Left kidney (tissue), 8 donors: ENCODE measurements at places on chromosomes 11 and 22. TPM values are rescaled to one million over a fixed set of nuclear protein-coding genes. Genes with fewer than 3 reads are reported as not detected.
A peak's percentile ranks its signal among the peaks of the same experiment; 100 is the strongest.

The CD3D gene
- 0.50 TPM for polyA plus RNA-seq

DNA sequence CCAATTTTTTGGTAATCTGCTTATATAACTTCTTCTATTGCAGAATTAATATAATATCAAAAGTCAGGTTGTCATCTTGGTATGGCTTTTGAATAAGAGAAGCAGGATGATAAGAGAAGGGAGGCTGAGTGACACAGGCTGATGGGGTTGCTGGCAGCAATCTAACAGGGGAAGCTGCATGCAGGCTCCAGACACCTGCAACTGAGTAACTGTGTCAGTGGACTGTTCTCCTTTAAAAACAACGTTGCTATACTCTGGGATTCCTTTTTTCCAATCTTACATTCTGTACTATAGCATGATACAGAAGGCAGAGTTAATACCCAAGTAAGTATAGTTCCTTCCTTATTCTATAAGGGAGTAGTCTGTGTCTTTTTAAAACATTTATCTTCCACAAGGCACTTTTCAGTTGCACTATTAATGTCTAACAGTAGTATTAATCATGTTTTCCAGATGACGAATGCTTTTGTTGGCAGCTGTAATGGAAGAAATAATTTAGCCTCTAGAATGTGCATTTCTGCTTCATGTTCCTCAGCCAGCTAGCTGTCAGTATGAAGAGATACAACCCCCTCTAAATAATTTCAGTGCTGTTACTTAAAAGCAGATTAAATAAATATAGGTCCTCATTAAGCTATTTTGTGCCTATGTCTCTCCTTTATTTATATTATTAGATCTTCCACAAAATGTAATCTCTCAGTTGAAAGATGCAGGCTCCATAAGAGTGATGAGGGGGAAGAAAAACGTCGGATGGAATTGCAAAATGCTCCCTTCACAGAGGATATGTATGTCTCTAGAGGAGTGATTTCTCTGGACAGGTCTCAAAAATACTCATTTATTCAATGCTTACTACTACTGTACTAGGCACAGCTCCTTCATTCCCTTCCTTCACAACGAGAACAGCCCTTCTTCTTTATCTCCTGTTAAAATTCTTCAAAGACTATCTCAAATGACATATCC, 50.8 kb downstream of the ATG16L2 start:
- DNase-seq = no peak

DNA sequence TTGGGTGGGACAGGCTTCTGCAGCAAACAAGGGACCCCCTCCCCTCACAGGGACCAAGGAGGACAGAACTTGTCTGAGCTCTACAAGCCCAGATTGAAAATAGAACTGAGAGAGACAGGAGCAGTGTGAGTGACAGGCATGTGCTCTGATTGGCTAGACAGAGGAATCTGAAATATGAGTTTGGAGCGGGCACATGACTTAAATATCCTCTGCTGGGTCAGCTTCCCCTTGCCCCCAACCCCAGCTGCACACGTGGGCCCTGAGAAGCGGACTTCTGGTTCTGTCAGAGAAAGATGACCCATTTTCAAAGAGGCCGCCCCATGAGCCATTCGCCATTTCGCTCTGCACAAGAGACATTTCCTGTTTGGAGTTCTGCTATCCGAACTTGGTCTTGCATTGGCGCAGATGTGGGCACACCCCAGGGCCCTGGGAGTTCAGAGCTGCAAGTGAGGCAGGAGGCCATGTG, 5.3 kb downstream of the TUBA8 start:
- no peak for DNase-seq

The F2 gene
- polyA plus RNA-seq = 0.68 TPM

The CCDC73 gene
- polyA plus RNA-seq = 0.43 TPM

The KCNE3 gene
- 26.1 TPM for polyA plus RNA-seq

GRCh38 chr11:75084883-75085282, 11.8 kb downstream of the OR2AT4 start:
- no peak for DNase-seq

The CSNK2A3 gene
- polyA plus RNA-seq = 1.9 TPM

DNA sequence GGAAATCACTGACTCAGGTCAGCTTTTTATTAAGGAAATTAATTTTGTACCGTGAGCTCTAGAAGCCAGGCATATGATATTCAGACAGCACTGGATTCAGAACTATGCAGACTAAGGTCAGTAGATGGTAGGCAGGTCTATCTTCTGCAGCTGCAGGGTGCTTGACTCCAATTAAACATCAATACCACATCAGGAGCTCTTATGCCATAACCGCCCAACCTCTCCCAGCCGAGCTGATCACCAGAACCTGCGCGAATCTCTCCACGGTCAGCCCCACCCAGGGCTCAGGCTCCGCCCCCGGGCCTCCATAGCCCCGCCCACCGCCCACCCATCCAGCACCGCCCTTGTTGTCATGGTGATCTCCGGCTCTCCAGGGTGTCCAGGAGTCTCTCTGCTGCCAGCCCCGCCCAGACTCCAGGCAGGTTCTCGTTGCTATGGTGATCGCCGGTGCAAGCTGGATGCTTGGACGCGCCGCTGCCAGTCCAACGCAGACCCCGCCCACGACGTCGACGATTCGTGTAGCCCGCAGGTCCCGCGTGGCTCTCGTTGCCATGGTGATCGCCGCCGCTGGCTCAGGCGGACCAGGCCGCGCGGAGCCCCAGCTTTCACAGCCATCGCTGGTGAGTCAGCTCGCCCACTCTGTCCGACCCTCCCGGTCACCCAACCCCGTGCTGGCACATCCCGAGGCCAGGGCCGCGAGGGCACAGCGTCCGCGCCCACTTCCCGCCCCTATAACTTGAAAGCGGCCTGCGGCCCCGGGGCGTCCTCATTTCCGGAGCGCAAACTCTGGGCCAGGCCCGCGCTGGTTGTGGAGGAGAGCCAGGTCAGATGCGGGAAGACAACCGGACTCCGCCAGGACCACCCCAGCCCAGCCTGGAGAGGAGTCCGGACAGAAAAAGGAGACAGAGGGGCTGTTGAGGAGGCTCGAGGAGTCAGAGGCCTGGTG, at the start of gene RAB36:
Gene RAB36 (plus strand): TSS at position 546 of the 946 bp plus-strand sequence. CDS start 1,140 bp downstream, outside the sequence.
- DNase-seq = peak; percentile 97

DNA sequence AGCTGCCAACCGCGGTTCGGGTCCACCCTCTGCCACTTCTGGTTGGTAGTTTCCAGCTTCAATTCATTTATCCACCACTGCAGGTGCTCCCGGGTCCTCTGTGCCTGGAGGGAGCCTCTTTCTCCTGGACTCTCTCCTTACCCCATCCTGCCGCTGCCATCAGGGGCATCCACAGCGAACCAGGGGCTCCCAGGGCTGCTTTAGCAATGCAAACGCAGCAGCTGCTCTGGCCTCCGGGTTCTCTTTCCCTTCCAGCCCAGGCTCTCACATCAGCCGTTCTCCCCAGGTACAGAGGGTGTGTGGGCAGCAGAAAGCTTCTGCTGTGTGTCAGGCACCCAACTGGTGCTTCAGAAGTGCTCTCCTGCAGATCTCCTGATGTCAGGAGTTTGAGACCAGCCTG, 27.9 kb downstream of the NFAM1 start:
- no peak for DNase-seq

GRCh38 chr22:40594924-40595323, 41.6 kb downstream of the MRTFA start:
- DNase-seq = peak; percentile 26

The OR5P2 gene
- 0.13 TPM for polyA plus RNA-seq

GRCh38 chr22:32122899-32123298, 36.2 kb downstream of the C22orf42 start:
- DNase-seq = no peak

DNA sequence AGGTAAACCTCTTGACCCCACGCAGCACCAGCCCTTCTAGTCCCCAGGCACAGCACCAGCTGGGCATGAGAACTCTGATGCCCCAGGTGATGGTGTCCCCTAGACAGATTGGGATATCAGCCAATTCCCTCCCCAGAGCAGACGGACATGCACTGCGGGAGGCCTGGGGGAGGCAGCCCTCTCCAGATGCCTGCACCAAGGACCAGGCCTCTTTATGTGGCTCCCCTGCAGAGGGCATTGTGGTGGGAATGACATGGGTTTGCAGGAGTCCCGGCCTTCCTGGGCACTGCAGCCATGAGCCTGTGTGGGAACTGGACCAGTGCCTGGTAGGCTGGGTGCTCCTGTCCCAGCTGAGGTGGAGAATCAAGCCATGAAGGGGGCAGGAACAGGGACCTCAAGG, 25.9 kb downstream of the PPM1F start:
- DNase-seq = no peak

The RAB3IL1 gene
- 18.7 TPM for polyA plus RNA-seq

The SLC37A2 gene
- polyA plus RNA-seq = 2.4 TPM

DNA sequence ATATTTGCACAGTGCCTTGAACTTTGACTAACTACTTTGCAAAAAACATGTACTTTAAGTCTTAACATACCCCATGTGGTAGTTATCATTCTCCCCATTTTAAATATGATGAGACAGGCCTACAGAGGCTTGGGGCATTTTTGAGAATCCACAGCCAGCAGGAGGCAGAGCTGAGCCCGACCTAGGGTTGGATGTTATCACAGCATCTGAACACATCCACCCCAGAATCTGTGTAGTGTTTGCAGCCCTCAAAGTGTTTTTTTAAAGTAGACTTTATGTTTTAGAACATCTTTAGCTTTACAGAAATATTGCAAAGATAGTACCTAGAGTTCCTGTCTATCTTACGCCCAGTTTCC, 17.6 kb downstream of the OTOG start:
- no peak for DNase-seq

DNA sequence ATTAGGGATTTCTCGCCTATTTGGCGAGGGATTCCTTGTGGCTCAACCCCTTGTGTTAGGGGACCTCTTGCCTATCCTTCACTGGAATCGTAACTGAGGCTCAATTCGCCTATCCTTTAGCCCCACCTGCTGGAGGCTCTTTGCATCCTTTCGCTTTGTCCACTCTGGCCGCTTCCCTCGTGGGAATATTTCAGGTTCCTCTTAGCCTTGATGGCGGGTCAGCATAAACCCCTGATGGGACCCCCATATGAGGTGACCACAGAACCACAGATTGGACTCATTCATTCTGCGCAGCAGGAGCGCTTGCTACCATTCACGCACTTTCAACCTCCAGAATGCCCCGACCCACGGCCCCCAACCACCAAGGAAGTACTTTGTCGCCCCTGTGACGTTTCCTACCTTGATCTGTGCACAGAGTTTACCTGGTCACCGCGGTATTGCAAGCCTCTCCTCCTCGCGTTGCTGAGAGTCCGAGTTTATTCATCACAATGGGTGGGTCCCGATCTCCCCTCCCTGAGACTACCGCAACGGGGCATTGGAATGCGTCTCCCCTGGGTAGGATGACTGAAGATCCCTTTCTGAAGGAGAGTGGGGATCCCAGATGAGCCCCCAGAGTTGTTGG, at the start of gene OR52N2:
Gene OR52N2 (plus strand): TSS at position 425 of the 622 bp plus-strand sequence. CDS start 11,412 bp downstream, outside the sequence.
- peak; percentile 82 for DNase-seq

- DNase-seq = no peak
Observed at GRCh38 chr11:88089134-88089533, 86.1 kb downstream of the RAB38 start.

- DNase-seq = no peak
Observed at GRCh38 chr11:59283311-59283710, 70.6 kb upstream of the MPEG1 start.

The ZP1 gene
- 0.30 TPM for polyA plus RNA-seq

The KDM4E gene
- polyA plus RNA-seq = 0.47 TPM
